ENCODE measurements at places on chromosomes 5 and 9. TPM values are rescaled to one million over a fixed set of nuclear protein-coding genes. Genes with fewer than 3 reads are reported as not detected.

DNA sequence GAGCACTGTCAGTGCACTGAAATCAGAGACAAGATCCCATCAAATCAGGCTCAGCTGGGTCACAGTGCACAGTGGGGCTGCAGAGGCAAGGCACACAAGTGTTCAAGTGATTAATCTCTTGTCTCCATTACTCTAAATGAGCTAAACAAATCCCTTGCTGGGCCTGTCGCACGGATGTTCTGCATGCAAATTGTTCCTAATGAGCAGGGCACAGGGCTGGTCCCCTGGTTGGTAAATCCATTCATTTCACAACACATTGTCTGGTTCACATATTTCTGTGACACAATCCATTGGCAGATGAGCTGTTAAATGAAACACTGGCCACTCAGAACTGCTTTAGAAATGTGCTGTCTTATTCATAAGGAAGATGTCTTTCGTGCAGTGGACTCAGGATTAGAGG, 167.9 kb upstream of the BRINP1 start:
- DNase-seq, result peak; percentile 41
- H3K27ac ChIP-seq, result peak overlapping the region; percentile 14
- H3K36me3 ChIP-seq, result no peaks in the 10 kb centered on the region
- no peak overlapping the region for H3K4me3 ChIP-seq

The KLF4 gene
- total RNA-seq, result 0.51 TPM

The LIFR gene
- total RNA-seq, result 2.2 TPM

The MAMDC4 gene
- total RNA-seq, result 8.3 TPM

DNA sequence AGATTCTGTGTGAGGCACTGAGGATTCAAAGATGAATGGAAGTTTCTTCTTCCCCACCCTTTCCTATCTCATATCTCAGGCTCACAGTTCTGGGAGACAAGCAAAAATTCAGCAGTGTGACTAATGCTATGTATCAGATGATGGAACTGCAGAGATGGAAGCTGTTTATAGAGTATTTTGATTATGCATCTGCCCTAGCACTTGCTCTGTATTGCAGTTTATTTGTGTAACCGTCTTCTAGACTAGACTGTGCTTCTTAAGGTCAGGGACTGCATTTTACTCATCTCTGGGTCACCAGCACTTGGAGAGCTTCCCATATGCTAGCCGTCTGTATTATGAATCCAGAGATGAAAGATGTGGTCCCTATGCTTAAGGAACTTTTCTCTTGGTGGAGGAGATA, 12.6 kb downstream of the CAVIN4 start:
- no peak for DNase-seq
- peaks cover 6% of the 10 kb centered on the region for H3K36me3 ChIP-seq
- H3K4me1 ChIP-seq, result peaks cover 7% of the 10 kb centered on the region
- H3K27me3 ChIP-seq, result no peaks in the 10 kb centered on the region
- no peak overlapping the region for H3K4me3 ChIP-seq

The TMCO6 gene
- total RNA-seq, result 106 TPM

GRCh38 chr9:15416880-15417279, 5.8 kb upstream of the SNAPC3 start:
- peak; percentile 45 for DNase-seq
- H3K27ac ChIP-seq, result no peak overlapping the region

DNA sequence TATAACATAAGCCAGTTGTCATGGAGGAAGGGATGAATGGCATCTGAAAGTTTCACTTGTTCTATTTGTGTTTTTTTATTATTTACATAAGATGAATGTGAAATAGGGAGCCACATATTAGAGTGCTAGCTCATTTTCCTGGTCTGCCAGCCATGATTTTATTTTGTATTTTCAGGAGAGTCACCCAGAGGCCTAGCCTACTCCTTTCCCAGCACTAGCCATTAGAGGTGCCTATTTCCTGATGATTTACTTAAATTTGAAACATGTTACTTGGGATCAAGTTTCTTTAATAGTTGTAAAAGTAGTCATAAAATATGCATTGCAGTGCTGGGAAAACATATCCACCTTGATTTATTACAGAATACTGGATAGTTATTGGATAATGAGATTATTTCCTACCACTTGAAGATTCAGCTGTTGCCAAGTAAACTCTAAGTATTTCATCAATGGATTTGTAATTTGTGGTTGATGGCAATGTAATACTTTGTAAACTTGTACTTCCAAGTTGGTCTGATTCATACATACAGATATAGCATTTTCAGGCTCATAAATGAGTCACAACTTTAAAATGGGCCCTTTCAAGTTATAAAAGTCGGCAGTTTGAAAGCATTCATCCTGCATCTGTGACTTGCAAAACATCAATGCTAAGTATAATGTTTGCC, 50.8 kb downstream of the KCNN2 start:
- H3K27ac ChIP-seq, result no peak overlapping the region
- no peaks in the 10 kb centered on the region for H3K36me3 ChIP-seq
- DNase-seq, result no peak
- H3K27me3 ChIP-seq, result no peaks in the 10 kb centered on the region
- no peak overlapping the region for H3K4me3 ChIP-seq

GRCh38 chr9:130530938-130531337, 48.4 kb upstream of the FUBP3 start:
- no peaks in the 10 kb centered on the region for H3K36me3 ChIP-seq
- H3K4me1 ChIP-seq, result peaks cover 15% of the 10 kb centered on the region
- DNase-seq, result no peak
- no peak overlapping the region for H3K4me3 ChIP-seq
- no peaks in the 10 kb centered on the region for H3K27me3 ChIP-seq

The HTR4 gene
- total RNA-seq, result not detected

- no peaks in the 10 kb centered on the region for H3K27me3 ChIP-seq
Observed at GRCh38 chr5:152907488-152908245, 502.6 kb upstream of the NMUR2 start.

- H3K36me3 ChIP-seq, result no peaks in the 10 kb centered on the region
- no peak overlapping the region for H3K27ac ChIP-seq
- no peaks in the 10 kb centered on the region for H3K4me1 ChIP-seq
- no peak overlapping the region for H3K4me3 ChIP-seq
- peaks cover 44% of the 10 kb centered on the region for H3K27me3 ChIP-seq
Observed at GRCh38 chr5:176201811-176202210, 36.4 kb upstream of the SIMC1 start.

The CCDC171 gene
- total RNA-seq, result 6.1 TPM

The PCSK1 gene
- 3.9 TPM for total RNA-seq

- no peaks in the 10 kb centered on the region for H3K36me3 ChIP-seq
- H3K27me3 ChIP-seq, result no peaks in the 10 kb centered on the region
- H3K4me1 ChIP-seq, result peaks cover 28% of the 10 kb centered on the region
- H3K4me3 ChIP-seq, result no peak overlapping the region
Observed at GRCh38 chr5:158484150-158484549, 615.6 kb downstream of the EBF1 start.

DNA sequence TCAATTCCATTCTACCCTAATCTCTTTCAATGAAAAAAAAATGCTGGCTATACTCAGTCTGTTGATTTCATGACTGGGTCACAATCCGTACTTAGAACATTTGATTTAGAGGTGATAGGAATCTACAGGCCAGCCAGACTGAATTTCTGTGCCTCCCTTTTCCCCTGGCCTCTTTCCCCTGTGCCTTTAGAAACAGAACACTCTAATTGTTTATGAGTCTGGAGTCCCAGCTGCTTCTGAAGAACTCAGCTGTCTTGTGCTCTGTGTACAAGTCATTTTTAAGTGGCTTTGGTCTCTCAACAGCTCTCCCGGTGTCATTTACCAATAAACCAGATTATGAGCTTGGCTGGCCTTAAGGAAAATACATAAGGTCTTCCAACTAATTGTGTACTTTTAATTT, 94.1 kb upstream of the ITGA2 start:
- H3K4me1 ChIP-seq, result peaks cover 7% of the 10 kb centered on the region
- H3K4me3 ChIP-seq, result no peak overlapping the region
- no peak for DNase-seq

DNA sequence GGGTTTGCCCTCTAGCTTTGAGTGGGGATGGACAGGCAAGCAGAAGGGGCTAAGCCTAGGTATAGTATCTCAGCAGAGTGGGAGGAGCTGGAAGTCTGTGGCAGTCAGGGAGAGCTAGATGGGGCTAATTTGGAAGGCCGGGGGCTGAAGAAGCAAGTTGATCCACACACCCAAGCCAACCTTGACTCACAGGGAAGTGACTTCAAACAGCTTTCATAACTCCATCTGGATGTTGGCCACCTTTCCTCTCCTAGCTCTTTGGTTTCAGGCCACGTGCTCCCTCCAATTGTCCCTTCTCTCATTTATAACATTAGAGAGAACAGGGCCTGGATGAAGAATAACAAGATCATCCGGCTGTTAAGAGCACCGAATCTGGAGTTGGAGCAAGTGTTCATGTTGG, 36.8 kb downstream of the EGR1 start:
- no peaks in the 10 kb centered on the region for H3K4me1 ChIP-seq
- no peak for DNase-seq
- H3K27ac ChIP-seq, result no peak overlapping the region

GRCh38 chr5:61455179-61456006, 123.3 kb downstream of the ZSWIM6 start:
- H3K36me3 ChIP-seq, result no peaks in the 10 kb centered on the region
- H3K4me3 ChIP-seq, result peak overlapping the region; percentile 2
- peak; percentile 29 for DNase-seq
- peak overlapping the region; percentile 48 for H3K27ac ChIP-seq

The ADRA1B gene
- total RNA-seq, result 0.59 TPM

The GFI1B gene
- total RNA-seq, result not detected

The RUSC2 gene
- 3.5 TPM for total RNA-seq

DNA sequence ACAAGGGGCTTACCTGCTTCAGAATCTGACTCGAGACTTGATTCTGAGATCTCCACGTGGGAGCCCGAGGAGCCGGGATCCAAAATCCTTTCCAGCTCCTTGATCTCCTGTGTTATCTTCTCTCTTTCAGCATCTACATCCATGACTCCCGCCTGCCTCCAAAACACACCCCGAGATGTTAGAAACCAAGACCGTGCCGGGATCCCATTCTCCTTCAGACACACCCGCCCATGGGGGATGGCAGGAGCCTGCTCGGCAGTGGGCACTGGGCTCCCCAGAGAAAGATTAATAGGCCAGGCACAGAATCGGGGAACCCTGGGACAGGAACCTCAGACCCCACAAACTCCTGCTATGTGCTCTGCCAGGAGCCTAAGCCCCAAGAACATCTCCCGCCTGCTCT, 1.7 kb downstream of the SNAPC4 start:
- H3K4me1 ChIP-seq, result no peaks in the 10 kb centered on the region
- H3K4me3 ChIP-seq, result peak overlapping the region; percentile 99
- DNase-seq, result no peak
- H3K27me3 ChIP-seq, result no peaks in the 10 kb centered on the region

DNA sequence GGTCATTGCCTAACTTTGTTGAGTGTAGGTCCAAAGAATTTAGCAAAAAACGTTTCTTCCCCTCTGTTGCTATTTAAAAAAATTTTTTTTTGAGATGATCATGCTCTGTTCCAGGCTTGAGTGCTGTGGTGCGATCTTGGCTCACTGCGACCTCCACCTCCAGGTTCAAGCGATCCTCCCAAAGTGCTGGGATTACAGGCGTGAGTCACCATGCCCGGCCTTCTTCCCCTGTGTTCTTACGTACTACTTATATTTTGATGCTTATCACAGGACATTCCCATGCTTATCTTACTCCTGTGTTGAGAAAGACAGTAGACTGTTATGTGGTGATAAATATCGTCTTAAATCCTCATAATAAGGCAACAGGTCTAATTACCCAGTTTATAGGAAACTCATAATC, 2.5 kb downstream of the ACER2 start:
- DNase-seq, result no peak
- H3K4me3 ChIP-seq, result no peak overlapping the region
- H3K4me1 ChIP-seq, result peaks cover 7% of the 10 kb centered on the region
- peaks cover 12% of the 10 kb centered on the region for H3K27me3 ChIP-seq
- no peaks in the 10 kb centered on the region for H3K36me3 ChIP-seq

DNA sequence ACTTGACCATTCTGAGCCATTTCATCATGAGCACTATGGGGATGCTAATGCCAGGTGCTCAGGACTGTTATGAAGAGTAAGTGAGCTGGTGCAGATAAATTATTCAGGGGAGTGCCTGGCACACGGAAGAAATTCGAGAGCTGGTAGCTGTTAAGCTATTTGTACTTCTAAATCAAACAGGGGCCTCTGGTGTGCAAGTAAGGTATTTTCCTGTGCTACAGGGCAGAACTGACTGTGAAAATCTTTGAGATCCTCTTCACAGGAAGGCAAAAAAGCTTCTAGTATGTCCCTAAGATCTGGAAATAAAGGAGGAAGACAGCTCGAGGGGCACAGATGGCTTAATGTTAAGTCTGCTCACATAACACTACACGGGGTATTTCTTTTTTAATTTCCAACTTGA, 106.3 kb upstream of the SPOCK1 start:
- no peaks in the 10 kb centered on the region for H3K27me3 ChIP-seq
- no peak overlapping the region for H3K4me3 ChIP-seq
- H3K4me1 ChIP-seq, result peaks cover 6% of the 10 kb centered on the region
- H3K36me3 ChIP-seq, result no peaks in the 10 kb centered on the region
- no peak overlapping the region for H3K27ac ChIP-seq
- DNase-seq, result peak; percentile 35

The CDC14B gene
- total RNA-seq, result 38.1 TPM

- peak overlapping the region; percentile 83 for H3K27ac ChIP-seq
- H3K36me3 ChIP-seq, result no peaks in the 10 kb centered on the region
- no peaks in the 10 kb centered on the region for H3K27me3 ChIP-seq
- peak; percentile 72 for DNase-seq
Observed at GRCh38 chr9:70566751-70567150, 152.3 kb upstream of the KLF9 start.

DNA sequence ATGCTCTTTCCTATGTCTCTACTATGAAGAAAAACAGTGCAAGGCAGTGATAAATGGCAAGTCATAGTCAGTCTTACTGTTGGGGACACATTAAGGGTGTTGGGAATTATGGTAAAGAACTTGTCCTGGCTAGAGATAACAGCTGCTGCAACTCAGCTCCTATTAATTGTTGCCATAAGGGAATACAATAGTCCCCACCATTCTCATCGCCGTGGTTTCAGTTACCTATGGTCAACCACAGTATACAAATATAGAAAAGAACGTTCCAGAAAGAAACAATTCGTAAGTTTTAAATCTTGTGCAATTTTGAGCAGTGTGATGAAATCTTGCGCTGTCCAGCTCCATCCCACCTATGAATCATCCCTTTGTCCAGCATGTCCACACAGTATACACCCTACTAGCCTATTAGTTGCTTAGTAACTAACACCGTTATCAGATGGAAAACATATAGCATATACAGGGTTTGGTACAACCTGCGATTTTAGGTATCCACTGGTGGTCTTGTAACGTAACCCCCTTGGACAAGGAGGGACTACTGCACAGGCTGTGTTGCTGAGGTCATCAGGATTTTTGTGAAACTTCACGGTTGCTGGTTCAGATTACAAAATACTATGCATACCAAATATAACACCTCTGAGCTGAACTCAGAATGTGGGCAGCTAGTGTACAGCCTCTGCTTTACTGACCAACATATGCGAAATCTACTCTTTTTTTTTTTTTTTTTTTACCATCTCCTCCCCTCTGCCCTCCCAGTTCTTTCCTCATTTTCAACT, 53.5 kb downstream of the ZFR start:
- no peaks in the 10 kb centered on the region for H3K4me1 ChIP-seq
- no peak for DNase-seq
- H3K4me3 ChIP-seq, result no peak overlapping the region
- peaks cover 37% of the 10 kb centered on the region for H3K36me3 ChIP-seq
- no peak overlapping the region for H3K27ac ChIP-seq

GRCh38 chr9:106860721-106861639, 2.0 kb upstream of the ZNF462 start:
- H3K36me3 ChIP-seq, result peaks cover under 1% of the 10 kb centered on the region
- H3K27ac ChIP-seq, result peak overlapping the region; percentile 90
- peak overlapping the region; percentile 90 for H3K4me3 ChIP-seq

All from neural progenitor cell (in vitro differentiated cells).